ENCODE measurements at places on chromosomes 7 and 10.

GRCh38 chr7:150631866-150632864 is at the start of gene GIMAP6:
Gene GIMAP6, minus strand, starts transcription at chr7:150632385. Its CDS starts 2,243 bp downstream, at chr7:150630142.
- DNase-seq, result no peak

DNA sequence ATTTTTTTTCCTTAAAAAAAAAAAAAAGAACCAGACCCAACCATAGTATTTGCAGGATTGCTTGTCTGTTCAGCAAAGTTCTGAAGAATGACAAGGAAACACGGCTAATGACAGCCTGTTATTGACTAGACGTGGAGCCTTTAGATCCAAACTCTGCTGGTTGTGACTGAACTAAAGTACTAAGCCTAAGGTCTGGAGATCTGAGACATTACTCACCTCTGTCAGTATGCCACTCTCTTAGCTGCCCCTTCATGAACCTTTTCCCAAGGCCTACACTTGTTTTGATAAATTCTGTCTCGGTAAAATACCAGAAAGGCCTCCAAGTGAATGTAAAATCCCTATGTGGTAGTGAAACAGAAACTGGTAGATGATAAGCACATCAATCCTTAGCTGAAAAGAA is 101.0 kb downstream of the CABCOCO1 start:
- DNase-seq, result no peak

DNA sequence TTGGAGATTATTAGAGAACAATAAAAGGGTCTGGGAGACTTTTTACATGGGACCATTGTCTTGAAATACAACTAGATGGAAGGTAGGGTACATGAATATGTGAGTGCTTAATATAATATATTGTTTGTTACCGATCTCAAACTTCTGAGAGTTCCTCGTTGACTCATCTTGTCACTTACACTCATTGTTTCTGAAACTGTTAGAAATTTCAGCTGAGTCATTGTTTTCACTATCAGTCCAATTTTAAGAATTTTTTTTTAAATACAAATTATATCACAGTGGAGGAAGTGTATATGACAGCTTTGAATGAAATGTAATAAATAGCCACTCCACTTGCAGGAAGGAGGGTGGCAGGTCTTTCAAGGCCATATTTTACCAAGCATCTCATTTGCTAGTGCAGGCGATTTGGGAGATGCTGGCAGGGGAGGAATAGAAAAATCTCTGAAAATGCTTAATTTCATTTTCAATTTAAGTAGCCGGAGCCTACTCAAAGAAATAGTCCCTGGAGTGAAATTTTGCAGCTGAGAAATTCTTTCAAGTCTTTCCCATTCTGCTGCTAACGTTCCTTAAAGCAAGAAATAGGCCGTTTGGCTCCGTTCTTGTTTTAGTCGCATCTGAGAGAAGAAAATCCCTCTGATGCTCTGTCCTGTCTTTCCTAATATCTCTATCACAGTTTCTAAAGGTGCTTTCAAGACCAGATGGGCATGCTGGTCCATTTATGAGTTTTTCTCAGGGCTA is 1404.2 kb upstream of the CELF2 start:
- no peak for DNase-seq

GRCh38 chr7:2597273-2597640 is 34.5 kb upstream of the TTYH3 start:
- DNase-seq, result no peak

Data from fibroblast of villous mesenchyme (primary cell).